ENCODE measurements at places on chromosomes 1 and 21. TPM values are rescaled to one million over a fixed set of nuclear protein-coding genes. Genes with fewer than 3 reads are reported as not detected.

DNA sequence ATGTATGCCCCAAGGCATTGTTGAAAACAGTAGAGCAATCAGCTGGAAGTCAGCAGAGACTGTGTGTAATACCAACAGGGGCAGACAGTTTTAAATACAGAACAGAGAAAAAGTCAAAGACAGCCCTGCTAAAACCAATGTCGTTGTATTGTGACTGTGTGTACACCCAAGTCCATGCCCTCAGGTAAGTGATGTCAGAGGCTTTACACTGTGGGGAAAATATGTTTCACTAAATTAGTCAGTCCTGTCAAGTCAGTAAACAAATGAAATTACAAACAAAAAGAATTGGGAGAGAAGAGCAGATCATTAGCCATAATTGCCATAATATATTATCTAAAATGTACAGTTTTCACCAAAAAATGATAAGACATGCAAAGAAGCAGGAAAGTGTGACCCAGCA, 2.4 kb upstream of the CYP2J2 start:
- DNase-seq, result no peak

GRCh38 chr1:161162052-161162451, 2.8 kb downstream of the USP21 start:
- no peak for DNase-seq

GRCh38 chr1:60436186-60436585, 362.6 kb upstream of the C1orf87 start:
- no peak for DNase-seq

GRCh38 chr1:103002005-103002404, 106.3 kb downstream of the COL11A1 start:
- no peak for DNase-seq

DNA sequence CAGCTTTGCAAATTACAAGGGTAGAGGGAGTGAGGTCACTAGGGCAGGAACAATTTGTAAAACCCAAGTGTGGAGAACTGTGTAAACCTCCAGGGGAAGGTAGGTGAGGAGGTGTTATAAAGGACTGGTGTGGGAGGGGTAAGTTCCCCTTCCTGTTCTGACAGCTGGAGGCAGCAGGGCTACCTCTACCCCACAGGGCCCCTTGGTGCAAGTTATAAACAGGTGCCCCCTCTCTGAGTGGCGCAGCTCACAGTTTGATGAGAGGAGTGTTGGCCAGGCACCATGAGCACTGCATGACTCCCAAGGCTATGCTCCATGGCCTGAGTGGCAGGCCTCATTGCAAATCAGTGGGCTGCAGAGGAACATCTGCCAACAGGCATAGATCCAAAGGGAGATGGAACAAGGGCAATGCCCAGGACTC, 41.0 kb downstream of the MFSD2A start:
- no peak for DNase-seq

DNA sequence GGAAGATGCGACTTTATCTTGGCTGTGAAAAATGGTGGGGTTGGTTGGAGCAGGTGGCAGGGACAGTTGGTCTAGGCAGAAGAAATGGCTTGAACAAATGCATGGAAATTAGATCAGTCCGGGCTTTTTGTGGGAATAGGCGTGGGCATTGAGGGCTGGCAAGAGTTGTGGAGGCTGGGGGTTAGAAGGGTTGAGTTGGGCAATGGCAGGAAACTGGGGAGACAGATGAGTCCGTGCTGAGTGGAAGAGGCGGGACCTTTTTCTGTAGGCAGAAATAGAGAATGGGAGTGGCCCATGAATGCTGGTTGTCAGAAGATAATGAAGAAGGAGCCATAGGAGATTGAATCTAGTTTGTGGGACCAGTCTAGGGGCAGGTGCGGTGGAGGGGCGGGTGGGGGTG, 6.9 kb downstream of the PDPN start:
- DNase-seq, result no peak

DNA sequence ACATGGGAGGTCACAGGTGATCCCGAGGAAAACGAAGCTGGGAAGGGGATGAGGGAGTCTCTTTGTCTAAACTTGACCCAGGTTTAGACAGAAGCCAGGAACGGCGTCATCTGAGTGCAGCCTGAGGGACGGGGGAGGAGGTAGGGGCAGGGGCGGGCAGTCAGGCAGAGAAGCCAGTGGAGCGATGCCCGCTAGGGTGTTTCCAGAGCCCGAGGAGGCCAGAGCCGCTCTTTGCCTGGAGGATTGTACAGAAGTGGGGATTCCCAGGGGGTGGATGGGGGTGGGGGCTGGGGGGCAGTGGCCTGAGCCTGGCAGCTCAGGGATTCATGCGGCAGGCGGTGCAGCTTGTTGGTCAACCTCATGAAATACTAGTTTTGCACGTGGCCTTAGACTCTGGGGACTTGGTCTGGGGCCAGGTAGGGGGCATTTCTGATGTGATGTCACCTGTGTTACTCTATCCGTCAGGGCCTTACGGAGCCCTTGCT, 58.4 kb downstream of the VPS26C start:
- DNase-seq, result no peak

- no peak for DNase-seq
Measured at GRCh38 chr1:197744979-197745378, 30.3 kb downstream of the DENND1B start.

DNA sequence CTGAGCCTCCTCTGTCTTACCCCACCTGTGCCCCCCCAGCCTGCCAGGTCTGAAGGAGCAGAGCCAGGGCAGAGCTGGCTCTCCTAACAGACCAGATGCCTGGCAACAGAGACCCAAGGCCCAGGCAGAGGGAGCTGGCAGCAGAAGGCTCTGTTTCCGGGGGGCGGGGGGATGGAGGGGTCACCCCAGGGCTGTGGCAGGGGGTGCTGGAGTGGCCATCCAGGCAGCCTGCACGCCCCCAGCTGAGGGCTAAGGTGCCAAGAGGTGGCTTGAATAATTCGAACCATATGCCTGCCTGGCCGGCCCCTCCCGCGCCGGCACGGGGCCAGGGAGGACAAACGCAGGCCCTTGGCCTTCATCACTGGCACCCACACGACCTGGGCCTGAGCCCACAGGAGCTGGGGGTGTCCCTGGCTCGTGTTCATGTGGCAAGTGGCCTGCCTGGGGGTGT, 16.0 kb upstream of the PLEKHG5 start:
- DNase-seq, result no peak

DNA sequence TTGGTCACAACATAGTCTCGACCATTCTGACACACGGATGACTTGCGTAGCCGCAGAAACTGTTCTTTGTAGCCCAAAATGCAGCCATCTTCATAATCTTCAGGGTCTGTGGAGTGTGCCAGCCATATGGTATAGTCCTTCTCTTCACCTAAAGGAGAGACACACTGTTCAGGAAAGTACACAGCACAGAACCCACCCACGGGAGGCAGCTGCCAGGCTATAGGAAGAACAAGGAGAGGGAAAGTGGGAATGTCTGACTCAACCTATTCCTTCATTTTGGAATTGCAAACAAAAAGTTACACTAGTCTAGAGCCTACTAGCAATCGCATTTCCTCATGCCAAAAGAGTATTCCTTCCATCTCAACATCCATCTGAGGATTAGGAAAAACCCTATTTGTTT, 16.2 kb upstream of the MYBPHL start:
- no peak for DNase-seq

DNA sequence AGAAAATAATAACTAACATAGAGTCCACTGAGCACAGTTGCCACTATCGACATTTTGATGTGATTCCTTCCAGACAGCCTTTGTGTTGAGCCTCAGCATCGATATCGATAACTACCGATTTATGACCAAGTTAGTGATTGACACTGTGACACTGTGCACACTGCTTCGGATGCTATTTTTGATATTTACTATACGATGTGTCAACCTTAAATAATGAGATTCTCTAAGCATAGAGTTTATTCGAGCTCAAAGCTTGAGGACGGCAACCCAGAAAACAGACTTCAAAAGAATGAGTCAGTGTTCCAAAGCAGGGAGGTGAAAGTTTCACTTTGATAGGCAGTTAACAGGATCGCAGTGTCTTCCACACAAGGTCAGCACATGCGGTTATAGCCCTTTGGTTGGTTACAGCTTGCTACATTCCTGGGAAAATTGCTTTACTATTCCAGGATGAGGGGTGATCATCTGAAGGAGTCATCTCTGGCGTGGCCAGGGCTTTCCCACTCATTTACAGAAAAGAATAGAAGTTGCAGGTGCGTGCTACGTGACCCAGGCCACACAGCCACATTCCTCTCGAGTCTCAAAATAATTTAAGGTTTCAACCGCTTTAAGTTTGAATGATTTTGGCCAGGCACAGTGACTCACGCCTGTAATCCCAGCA, 53.6 kb upstream of the EFHD2 start:
- no peak for DNase-seq

GRCh38 chr1:4684864-4685522, 30.6 kb downstream of the AJAP1 start:
- DNase-seq, result no peak

Gene APCS
- total RNA-seq, result not detected

Gene FCRL5
- total RNA-seq, result not detected

Gene RGS13
- not detected for total RNA-seq

Gene CYP2J2
- total RNA-seq, result 0.11 TPM

Gene STPG1
- 4.9 TPM for total RNA-seq

Gene CHAF1B
- 9.9 TPM for total RNA-seq

Gene ESPN
- not detected for total RNA-seq
